Stimulated activated CD4-positive, alpha-beta T cell treated with anti-CD3 and anti-CD28 coated beads, Interleukin-1b, Interleukin-23, amount 100 ng/mL, for 4 hours (primary cell): ENCODE measurements at places on chromosomes 12 and 14.

GRCh38 chr12:76310110-76310509 is 38.1 kb downstream of the BBS10 start:
- no peak for DNase-seq

DNA sequence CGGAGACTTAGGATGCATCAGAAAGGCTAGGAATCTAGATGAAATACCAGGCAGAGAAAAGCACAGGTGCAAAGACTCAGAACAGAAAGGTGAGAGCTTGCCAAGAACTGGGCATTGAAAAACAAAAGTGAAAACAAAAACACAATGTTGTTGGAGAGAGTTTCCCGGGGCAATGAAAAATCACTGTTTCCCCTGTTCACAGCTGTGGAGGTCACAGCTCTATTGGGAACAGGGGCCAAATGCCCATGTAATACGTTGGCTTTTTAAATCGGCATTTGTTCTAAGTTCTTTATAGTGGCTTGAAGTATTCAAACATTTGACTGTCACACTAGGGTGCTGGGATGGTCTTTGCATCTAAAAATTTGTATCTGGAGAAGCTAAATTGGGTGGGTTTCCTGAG is 108.3 kb downstream of the SLC15A4 start:
- DNase-seq: no peak

DNA sequence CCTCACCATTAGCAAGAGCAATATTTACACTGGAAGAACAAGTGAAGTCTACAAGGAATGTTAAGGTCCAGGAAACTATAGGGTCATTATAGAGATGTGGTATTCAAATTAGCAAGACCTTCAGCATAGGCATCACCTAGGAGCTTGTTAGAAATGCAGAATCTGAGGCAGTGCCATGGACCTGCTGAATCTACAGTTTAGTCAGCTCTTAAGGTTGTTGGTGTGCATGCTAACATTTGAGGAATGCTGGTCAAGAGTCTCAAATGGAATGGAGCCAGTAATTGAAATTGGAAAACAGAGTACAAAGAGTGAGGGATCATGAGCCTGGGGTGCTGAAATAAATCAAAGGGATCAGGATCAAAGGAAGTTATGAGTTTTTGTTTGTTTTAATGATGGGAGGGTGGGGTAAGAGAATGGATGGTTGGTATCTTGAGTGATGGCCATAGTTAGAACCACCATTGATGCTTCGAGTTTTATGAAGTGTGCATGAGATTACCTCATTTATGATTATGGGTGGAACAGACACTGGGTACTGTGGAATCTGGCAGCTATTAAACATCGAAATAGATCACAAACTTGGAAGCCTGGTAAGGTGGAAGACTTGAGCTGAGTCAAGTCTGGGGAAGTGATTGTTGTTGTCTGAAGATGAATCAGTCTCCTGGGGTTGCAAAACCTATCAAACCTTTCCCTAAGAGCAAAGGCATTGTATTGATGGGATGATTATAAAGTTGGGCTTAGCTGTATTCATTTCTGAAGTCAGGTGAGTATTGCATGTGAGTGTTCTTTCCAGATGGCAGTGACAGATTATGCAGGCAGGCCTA is 323.3 kb upstream of the E2F7 start:
- DNase-seq: no peak

- DNase-seq: no peak
These were observed 236.1 kb upstream of the DDHD1 start for GRCh38 chr14:53389202-53389601.

- no peak for DNase-seq
These were observed 20.6 kb downstream of the GNG2 start for GRCh38 chr14:51880835-51881580.

GRCh38 chr14:88452231-88452630 is 66.8 kb downstream of the SPATA7 start:
- no peak for DNase-seq

GRCh38 chr14:66442953-66443571 is 43.1 kb upstream of the CCDC196 start:
- no peak for DNase-seq

- no peak for DNase-seq
These were observed 48.7 kb downstream of the SETD3 start for GRCh38 chr14:99431986-99432385.

- no peak for DNase-seq
These were observed 256.8 kb downstream of the PCNX1 start for GRCh38 chr14:71163842-71164629.

DNA sequence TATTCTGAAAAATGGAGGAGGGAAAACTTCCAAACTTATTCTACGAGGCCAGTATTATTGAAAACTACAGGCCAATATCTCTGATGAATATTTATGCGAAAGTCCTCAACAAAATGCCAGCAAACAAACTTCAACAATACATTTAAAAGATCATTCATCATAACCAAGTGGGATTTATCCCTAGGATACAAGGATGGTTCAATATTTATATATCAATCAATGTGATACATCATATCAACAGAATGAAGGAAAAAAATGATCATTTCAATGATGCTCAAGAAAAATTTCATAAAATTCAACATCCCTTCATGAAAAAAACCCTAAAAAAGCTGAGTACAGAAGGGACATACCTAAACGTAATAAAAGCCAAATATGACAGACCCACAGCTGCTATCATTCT is 45.9 kb upstream of the LMNTD1 start:
- DNase-seq: no peak

- DNase-seq: peak; percentile 84
These were observed 1.7 kb upstream of the CCND2 start for GRCh38 chr12:4271717-4272423.

GRCh38 chr12:95976416-95976832 is 19.7 kb downstream of the HAL start:
- DNase-seq: no peak

GRCh38 chr12:130577351-130577750 is 138.7 kb downstream of the RIMBP2 start:
- DNase-seq: no peak
